ENCODE measurements at places on chromosomes 16 and 17. TPM values are rescaled to one million over a fixed set of nuclear protein-coding genes. Genes with fewer than 3 reads are reported as not detected.

TBC1D3I gene
- 0.35 TPM for total RNA-seq

PHAF1 gene
- 18.2 TPM for total RNA-seq

ZNF205 gene
- total RNA-seq: 16.8 TPM

- no peaks in the 10 kb centered on the region for H3K4me1 ChIP-seq
- H3K27me3 ChIP-seq: no peaks in the 10 kb centered on the region
- H3K36me3 ChIP-seq: no peaks in the 10 kb centered on the region
- DNase-seq: no peak
Measured at GRCh38 chr16:78240459-78241222, 141.2 kb downstream of the WWOX start.

GRCh38 chr17:70230850-70231640 lies 61.7 kb downstream of the KCNJ2 start:
- DNase-seq: no peak
- no peaks in the 10 kb centered on the region for H3K27me3 ChIP-seq
- H3K4me1 ChIP-seq: no peaks in the 10 kb centered on the region
- H3K4me3 ChIP-seq: no peak overlapping the region
- peaks cover 4% of the 10 kb centered on the region for H3K36me3 ChIP-seq
- H3K27ac ChIP-seq: no peak overlapping the region

DNA sequence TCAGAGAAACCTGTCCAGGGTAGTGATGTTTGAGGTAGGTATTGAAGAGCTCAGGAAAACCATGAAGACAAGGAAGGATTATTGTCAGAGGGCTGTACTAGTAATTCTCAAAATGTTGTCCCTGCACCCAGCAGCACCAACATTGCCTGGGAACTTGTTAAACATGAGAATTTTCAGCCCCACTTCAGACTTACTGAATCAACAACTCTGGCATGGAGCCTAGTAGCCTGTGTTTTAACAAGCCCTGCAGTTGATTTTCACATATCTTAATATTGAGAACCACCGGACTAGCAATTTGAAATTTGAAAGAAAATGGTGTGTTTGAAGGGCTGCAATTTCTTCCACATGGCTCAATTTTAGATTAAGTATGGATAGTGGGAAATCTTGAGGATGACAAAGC lies 2.8 kb upstream of the KIF2B start:
- H3K4me1 ChIP-seq: no peaks in the 10 kb centered on the region
- H3K36me3 ChIP-seq: no peaks in the 10 kb centered on the region
- H3K4me3 ChIP-seq: no peak overlapping the region
- no peak overlapping the region for H3K27ac ChIP-seq
